Activated naive CD8-positive, alpha-beta T cell treated with anti-CD3 and anti-CD28 coated beads, Interleukin-2, amount 50 U/mL, for 16 hours (primary cell): ENCODE measurements at places on chromosomes 12 and 14.

DNA sequence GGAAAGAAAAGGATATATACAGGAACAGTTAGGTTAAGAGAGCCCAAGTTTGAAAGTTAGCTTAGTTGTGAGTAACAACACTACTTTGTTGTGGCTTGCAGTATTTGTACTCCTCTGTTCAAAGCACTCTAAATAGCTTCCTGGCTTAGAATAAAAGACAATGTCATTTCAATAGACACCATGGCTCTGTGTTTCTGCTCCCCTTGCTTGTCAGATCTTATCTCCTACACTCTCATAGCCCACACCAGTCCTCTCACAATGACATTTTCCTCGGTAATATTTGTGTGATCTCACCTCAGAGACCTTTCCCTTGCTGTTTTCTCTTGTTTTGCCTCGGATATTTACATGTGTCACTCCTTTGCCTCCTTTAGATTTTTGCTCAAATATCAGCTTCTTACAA lies 418.4 kb downstream of the MDGA2 start:
- no peak for DNase-seq

DNA sequence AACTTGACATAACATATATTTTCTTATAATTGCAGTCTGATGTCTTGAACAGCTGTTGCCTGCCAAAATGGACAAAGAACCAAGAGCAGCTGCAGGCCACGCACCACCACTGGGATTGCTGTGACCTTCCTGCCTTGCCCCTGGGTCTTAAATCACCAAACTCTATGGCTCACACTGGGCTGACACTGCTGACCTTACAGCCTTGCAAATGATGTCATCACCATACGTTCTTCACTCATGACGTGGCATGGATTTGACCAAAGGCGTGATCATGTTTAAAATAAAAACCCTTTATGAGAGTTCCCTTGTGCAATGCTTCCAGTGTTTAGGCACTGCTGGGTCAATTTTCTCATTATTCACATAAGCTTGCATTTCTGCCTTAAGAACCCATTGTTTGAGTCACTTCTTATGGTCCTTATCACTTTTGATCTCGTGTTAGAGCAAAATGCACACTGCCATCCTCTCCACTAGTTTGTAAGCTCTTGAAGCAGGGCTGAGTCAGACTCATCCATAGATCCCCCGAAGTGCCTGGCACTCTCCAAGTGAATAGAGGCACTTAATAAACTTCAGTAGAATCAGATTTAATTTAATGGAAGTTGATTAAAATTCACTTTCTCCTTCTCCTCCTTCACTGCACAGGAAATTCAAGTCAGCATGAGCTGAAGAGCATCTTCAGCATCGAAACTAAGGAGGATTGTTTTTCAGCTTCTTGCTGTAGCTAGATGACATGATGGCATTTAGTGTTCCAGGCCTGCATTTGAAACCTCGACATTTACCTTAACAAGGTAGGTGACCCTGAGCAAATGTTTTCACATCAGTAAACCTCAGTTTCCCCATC lies 132.4 kb upstream of the PZP start:
- DNase-seq = no peak

- DNase-seq = no peak
These were observed 81.3 kb downstream of the PPHLN1 start for GRCh38 chr12:42407306-42407705.

- DNase-seq = no peak
These were observed 6.7 kb upstream of the RPS6KA5 start for GRCh38 chr14:91067186-91067585.

GRCh38 chr12:91186156-91186555 lies 3.5 kb upstream of the DCN start:
- no peak for DNase-seq

GRCh38 chr14:25836636-25837035 lies 761.2 kb downstream of the NOVA1 start:
- no peak for DNase-seq

GRCh38 chr12:30169839-30170591 lies 386.3 kb upstream of the TMTC1 start:
- no peak for DNase-seq
